ENCODE measurements at places on chromosomes 12 and 14.

DNA sequence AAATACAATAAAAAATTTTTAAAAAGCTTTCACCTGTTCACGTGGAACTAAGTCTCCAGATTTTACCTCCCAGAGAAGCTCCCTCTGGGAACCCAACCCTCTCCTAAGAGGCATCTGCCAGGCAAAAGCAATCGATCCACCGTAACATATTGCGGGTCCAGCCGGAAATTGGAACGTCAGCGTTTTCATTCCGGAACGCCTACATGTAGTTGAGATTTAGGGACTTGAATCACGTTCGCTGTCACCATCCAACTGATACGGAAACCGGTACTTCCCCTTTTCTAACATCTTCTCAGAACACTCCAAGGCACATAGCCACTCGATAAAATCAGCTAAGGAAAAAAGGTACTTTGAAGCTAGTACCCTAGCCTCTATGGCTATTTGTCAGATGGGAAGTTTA is 70.3 kb downstream of the COX16 start:
- no peak for DNase-seq

GRCh38 chr14:25095736-25096437 is 45.9 kb upstream of the STXBP6 start:
- DNase-seq, result no peak

- DNase-seq, result no peak
Observed at GRCh38 chr12:94167756-94168416, 19.5 kb downstream of the PLXNC1 start.

DNA sequence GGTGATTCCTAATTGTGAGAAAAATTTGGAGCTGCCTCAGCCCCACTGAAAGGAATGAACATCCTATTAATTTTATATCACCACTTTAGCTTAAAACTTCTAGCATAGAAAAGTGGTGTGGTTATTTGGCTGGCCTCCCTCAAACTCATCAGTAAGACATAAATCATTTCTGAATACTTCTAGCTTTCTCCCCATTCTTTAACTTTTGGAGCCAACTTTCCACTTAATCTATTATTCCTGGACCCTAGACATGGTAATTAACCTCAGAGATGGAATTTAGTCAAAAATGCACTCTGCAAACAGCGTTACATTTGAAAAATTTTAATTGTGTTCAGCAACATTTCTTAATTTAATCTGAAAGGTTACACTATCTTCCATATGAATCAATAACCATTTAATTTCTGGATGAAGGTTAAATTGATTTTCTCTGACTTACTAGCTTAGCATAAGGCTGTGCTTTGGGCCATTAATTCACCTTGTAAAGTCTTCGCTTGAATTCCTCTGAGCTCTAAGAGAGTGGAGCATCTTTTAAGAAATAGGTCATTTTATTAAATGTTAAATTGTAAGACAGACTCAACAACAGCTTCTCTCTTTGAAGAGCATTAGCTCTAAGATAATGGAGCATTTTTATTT is 753.6 kb upstream of the STXBP6 start:
- no peak for DNase-seq

DNA sequence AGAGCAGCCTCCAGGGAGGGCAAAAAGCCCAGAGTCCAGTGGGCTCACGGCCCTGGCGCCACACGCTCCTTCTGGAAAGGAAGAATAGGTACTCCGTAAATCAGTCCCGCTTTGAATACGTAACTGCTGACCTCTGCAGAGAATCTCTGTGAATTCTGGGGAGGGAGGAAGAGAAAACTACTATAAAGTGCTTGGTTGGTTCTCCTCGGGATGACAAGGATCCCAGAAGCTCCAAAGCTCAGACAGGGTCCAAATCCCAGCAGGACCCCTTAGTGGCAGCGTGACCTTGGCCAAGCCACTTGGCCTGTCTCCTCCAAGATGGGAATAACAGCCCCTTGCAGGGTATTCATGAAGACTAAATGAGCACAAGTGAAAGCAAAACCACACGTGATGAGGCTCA is 31.7 kb downstream of the ANO2 start:
- no peak for DNase-seq

All from central memory CD8-positive, alpha-beta T cell (primary cell).